Omental fat pad (tissue), 4 donors: ENCODE measurements at places on chromosomes 16 and 17. TPM values are rescaled to one million over a fixed set of nuclear protein-coding genes. Genes with fewer than 3 reads are reported as not detected.

DNA sequence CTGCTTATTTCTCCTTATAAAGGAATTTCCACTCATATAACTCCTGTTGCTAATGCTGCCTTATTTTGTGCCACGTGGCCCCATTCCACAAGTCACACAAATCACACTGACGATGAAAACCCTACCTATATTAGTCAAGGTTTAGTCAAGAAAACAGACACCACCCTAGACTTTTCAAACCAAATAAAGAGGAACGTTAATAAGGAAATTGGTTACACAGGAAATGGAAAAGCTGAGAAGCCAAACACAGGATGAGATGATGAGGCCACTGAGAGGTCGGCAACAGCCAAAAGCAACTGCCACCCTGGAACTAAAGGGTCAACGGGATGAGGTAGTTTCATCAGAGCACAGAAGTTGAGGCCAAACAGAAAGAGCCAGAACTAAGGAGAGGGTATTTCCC lies 47.3 kb upstream of the ALOX12 start:
- DNase-seq: no peak

DNA sequence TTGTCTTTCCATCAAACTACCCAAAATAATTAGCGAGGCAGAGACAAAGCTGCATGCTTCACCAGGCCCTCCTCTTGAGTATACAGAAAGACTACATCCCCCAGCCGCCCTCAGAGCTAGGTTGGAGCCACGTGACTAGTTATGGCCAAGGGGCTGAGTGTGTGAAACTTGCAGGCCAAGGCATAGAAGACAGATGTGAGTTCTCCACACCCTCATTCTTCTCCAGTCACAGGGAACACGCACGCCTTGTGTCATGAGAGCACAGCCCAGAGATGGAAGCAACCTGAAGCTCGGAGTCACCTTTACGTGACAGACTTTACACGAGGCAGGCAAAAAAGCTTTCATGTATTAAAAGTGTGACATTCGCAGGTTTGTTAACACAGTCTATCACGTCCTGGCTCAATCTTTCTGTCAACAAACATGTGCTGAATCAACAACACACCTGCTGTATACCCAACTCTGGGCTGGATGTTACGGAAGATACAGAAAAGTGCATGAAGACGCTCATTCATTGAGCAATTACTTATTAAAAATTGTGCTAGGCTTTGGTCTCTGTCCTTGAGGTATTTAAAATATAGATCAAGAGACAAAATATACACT lies 38.3 kb downstream of the STX8 start:
- DNase-seq: no peak

GRCh38 chr17:82893779-82894178 lies 54.0 kb upstream of the ZNF750 start:
- DNase-seq: no peak

GRCh38 chr16:75130150-75130771 lies 13.7 kb upstream of the LDHD start:
- DNase-seq: no peak

- no peak for DNase-seq
Measured at GRCh38 chr16:55557186-55557585, 9.3 kb upstream of the CAPNS2 start.

- DNase-seq: no peak
Measured at GRCh38 chr16:31344712-31345111, 10.3 kb upstream of the ITGAX start.

DNA sequence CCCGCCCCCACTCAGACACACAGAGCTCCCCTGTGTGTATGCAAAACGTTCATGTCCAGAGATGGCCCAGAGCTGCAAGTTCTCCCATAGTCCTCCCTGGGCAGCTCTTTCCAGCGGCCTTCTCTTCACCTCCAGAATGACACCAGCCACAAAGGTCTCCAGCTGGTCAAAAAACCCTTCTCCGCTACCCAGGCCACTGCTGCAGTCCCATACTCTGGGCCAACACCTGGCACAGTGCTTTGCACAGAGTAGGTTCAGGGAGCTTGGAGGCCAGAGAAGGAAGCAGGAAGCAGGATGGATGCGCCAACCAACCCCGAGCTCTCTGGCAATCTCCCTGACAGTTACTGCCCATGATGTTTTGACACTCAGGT lies 1.1 kb upstream of the STAT5B start:
- no peak for DNase-seq

DNA sequence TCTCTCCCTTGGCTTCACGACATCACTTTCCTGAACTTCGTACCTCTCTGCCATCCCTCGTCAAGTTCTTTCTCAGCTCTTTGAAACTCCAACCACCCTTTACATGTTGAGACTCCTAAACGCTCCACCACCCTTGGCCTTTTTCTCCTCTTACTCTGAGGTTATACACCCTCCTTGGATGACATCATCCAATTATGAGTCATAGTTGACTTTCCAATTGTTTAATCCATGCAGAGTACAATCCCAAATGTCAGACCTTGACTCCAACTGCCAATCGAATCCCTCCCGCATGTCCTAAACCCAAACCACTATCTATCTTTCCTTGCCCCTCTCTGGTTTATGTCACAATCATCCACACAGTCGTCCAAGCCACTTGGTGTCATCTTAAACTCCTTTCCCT lies 18.4 kb upstream of the C16orf82 start:
- no peak for DNase-seq

NLGN2 gene
- total RNA-seq: 8.0 TPM

PIRT gene
- total RNA-seq: not detected

KIF19 gene
- total RNA-seq: 1.9 TPM
